ENCODE measurements at places on chromosomes 4 and X.

GRCh38 chr4:150161109-150161508 lies 82.9 kb downstream of the DCLK2 start:
- no peak for DNase-seq

- DNase-seq, result no peak
These were observed 158.5 kb downstream of the SH3KBP1 start for GRCh38 chrX:19728915-19729314.

DNA sequence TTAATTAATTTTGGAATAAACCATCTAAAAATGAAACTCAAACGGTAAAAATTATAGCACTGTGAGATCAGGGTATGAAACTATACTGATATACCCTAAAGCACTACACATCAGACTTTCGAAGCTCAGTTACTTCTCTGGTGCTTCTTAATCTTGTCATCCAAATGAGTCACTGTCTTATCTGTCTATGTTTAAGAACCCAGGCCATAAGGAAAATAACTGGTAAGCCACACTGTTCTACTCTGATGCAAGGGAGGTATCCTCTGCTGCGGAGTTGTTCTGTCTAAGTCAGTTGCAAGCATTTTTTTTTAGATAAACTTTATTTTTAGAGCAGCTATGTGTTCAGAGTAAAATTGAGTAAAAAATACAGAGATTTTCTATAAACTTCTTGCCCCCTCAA lies 830.8 kb upstream of the POU3F4 start:
- DNase-seq, result no peak

- no peak for DNase-seq
These were observed 202.1 kb downstream of the ARHGAP24 start for GRCh38 chr4:85676850-85677590.

DNA sequence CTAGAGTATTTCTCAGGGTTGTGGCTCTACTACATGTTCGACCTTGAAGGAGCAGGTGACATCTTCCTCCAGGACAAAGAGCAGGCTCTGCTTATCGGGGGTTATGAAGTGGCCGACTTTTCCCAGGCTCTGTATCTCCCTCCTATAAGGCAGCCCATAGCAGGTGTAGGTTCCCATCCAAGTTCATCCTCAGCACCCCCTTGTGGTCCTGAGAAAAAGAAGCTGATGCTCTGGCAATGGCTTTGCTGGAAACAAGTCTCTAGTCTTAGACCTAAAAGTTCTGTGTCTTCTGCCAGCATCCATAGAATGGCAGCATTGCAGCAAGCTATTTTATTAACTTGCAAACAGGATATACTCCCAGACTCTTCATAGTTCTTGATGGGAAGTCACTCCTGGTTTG lies 836.6 kb upstream of the PRKX start:
- no peak for DNase-seq

DNA sequence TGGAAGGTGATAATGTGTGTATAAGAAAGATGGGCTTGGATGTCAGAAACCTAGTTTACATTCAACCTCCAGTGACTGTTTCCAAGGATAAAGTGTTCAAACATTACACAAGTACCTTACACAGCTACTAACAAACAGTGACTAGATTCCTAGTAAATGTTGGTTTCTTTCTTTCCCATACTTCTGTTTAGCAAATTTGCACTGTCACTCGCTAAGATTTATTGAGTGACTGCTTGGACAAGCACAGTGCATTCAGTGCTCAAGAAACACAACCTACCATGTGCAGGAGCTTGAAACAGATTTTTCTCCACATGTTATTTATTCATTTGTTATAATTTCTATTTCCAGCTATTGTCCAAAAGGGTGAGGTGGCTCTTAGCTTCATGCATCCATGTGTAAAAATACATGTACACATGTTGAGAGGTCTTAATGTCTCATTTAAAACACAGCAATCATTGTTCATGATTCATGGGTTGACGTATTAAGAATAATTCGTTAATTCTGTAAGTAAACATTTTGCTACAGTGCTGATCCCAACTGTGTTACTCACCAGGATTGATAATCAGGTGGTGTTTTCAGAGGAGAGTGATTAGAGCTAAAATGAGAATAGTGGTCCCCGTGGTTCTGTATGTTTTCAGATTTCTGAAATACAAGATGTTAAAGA lies 153.0 kb downstream of the DCLK2 start:
- no peak for DNase-seq

- DNase-seq, result no peak
These were observed 227.3 kb upstream of the CENPE start for GRCh38 chr4:103425406-103425805.

DNA sequence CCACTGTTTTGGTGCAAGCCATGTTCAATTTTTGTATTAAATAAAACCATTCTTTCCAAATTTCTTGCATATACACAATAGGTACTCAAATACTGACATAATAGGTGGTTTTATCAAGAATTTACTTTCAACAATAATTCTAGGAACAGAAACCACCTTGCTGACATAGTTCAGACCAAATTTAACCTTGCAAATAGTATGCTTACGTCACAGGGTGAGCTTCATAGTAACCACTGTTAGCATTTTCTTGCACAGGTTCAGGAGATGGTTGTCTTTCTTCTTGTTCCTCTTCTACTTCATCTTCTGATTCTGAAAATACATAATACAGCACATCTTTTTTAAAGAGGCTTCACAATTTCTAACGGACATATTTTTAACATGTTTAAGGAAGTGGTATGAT lies 17.6 kb downstream of the G3BP2 start:
- DNase-seq, result no peak

DNA sequence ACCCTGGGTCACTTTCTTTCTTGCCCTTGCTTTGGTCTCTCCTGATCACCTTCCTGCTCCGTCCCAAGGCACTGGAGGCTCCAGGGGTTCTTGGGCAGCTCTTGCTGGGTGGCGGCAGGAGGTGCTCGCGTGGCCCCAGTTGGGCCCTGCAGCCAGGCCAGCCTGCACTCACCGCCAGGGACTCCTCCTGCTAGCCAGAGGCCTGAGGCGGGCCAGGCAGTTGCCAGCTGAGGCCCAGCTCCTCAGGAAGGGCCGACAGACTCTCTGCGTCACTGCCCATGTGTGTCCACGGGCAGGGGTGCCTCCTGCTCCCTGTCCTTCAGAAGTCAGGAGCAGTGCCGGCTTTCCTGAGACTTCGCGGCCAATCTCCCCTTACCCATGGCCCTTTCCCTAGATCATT lies 9.3 kb downstream of the SUV39H1 start:
- no peak for DNase-seq

- no peak for DNase-seq
These were observed 101.3 kb downstream of the RTL5 start for GRCh38 chrX:72030431-72030830.

GRCh38 chr4:10831727-10832408 lies 147.3 kb upstream of the CLNK start:
- DNase-seq, result no peak

DNA sequence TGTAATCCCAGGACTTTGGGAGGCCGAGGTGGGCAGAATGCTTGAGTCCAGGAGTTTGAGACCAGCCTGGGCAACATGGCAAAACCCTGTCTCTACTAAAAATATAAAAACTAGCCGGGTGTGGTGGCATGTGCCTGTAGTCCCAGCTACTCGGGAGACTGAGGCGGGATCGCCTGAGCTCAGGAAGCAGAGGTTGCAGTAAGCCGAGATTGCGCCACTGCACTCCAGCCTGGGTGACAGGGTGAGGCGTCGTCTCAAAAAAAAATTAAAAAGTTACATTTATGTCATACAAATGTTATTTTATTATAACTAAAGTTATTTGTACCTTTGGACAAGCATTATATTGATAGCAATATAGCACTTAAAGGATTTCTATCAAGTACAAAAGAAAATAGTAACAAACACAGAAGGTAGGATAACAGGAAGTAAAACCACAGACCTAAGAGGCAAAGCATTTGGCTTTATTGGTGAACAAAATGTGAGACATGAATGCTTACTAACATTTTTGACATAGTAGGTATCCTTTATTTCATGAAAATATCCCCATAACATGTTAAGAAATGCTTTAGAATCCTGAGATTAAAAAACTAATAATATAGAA lies 51.5 kb downstream of the TMEM165 start:
- no peak for DNase-seq

GRCh38 chr4:99821918-99822503 lies 5.4 kb downstream of the DAPP1 start:
- no peak for DNase-seq

DNA sequence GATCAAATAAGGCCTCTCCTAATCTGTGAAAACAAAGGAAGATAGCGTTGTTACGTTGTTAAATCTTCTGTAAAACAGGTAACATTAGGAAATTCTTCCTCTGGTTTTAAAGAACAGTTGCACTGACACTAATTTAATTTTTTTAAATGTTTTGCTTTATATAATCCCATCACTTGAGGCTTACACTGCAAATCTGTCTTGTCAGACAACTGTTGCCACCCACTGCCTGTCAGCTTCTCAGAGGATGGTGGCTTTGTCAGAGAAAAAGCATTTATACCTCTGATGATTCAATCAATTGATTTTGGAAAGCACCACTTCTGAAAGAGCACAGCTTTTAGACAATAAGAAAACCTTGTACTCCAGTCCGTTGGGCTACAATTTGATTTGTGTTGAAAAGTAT lies 799.1 kb downstream of the FSTL5 start:
- no peak for DNase-seq

DNA sequence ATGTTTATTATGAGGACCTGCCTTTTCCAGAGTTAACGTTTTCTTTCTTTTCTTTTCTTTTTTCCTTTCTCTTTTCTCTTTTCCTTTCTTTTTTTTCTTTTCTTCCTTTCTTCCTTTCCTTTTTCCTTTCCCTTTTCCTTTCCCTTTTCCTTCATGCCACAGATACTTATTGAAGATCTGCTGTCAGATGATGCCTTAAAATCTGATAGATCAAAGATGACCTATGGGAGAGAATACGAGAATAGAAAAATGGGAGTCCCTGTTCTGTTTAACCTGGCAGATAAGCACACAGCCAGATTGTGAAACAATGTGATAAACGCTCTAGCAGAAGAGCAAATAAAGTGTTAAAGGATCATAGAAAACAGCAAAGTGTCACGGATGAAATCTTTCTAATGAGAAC lies 38.9 kb downstream of the AFF1 start:
- no peak for DNase-seq

- no peak for DNase-seq
These were observed 92.7 kb downstream of the SPATA18 start for GRCh38 chr4:52143815-52144214.

GRCh38 chr4:21469438-21470300 lies 478.9 kb downstream of the KCNIP4 start:
- DNase-seq, result no peak

GRCh38 chr4:16729336-16729735 lies 169.1 kb downstream of the LDB2 start:
- DNase-seq, result no peak

DNA sequence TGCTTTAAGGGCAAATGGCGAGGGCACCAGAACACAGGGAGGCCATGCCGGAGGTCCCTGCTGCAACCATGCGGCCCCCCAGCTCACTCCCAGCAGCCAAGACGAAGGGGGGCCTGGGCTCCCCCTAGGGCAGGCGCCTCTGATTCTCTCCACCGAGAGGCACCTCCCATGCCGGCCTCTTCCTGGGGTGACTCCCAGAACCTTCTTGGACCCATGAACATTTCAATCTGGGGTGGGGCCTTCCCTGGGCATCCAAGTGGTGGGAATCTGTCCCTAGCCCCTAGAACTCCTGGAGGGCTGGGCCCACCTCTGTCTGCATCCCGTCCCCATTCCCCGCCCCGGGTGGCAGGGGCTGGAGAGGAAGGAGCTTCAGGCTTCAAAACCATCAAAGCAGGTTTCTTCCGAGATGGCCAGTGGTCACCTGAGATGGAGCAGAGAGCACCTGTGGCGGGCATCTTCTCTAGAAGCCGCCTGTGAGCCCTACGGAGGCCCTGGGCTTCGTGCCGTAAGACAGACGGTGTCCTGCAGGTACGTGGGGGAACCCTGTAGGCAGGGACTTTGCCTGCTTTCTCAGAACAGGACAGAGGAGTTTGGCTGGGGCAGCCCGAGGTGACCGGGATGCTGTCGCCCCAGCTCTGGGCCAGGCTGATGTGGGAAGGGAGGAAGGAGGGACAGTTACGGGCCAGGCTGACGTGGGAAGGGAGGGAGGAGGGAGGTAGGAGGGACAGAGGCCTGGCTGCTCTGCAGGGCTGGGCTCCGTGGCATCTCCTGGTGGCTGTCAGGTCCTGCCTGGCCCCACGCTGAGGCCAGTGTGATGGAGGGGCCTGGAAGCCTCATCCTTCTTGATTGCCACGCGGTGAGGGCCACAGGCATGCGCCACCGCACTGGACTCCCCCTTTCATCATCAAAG lies 6.8 kb upstream of the SLC25A6 start:
- DNase-seq, result no peak

- no peak for DNase-seq
These were observed 2.4 kb upstream of the STIM2 start for GRCh38 chr4:26858035-26858918.

GRCh38 chr4:177484613-177485021 lies 42.4 kb upstream of the AGA start:
- DNase-seq, result no peak

DNA sequence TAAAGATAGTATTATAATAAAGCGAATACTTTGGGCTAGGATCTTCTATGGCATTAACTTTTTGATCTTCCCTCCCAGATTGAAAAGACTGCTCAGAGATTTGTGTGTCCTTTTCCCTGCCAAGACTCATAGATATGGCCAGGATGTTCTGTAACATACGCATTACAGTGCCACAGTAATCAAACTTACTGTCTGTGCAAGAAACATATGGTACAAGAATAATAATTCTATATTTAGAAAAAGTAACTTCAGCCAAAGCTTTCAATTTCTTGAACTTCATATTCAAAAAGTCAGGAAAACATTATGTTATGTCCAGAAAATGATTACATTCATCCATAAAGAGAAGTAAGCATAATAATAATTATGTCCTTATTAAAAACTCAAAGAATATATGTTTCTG lies 100.9 kb upstream of the GUCY1A1 start:
- DNase-seq, result no peak

- no peak for DNase-seq
These were observed 23.3 kb downstream of the FRYL start for GRCh38 chr4:48756689-48757220.

- no peak for DNase-seq
These were observed 12.9 kb upstream of the HSFX1 start for GRCh38 chrX:149760965-149761364.

- DNase-seq, result no peak
These were observed 18.4 kb downstream of the MSMO1 start for GRCh38 chr4:165345666-165346417.

- DNase-seq, result no peak
These were observed 261.2 kb downstream of the TLL1 start for GRCh38 chr4:166134285-166134684.

GRCh38 chr4:15784959-15785634 lies 7.0 kb downstream of the CD38 start:
- DNase-seq, result no peak

GRCh38 chrX:100931925-100932285 lies 3.2 kb upstream of the XKRX start:
- no peak for DNase-seq

GRCh38 chr4:8238515-8239053 lies 31.0 kb upstream of the HTRA3 start:
- DNase-seq, result no peak

DNA sequence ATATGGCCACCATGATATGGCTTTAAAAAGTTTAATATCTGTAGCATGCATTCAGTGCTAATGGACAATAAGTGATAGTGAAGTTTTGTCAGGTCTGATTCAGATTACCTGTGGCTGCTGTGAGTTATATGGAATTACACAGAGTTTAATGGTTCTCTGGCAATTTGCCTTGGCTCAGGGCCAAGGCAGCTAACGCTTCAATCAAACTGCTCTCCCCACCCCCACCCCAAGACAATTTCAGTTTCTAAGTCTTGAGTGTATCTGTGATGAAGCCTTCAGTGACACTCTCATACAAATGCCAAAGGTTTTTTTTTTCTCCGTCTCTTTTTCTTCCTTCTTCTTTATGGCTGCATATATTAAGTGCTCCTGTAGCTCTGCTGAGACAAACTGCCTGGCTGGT lies 106.6 kb downstream of the SHROOM4 start:
- DNase-seq, result no peak

- no peak for DNase-seq
These were observed 50.9 kb downstream of the CPZ start for GRCh38 chr4:8643441-8643840.

Measured in activated naive CD4-positive, alpha-beta T cell treated with Interleukin-2 at 50 U/mL for 16 hours (primary cell).